ENCODE measurements at places on chromosomes 1 and 21.
A peak's percentile ranks its signal among the peaks of the same experiment; 100 is the strongest.

DNA sequence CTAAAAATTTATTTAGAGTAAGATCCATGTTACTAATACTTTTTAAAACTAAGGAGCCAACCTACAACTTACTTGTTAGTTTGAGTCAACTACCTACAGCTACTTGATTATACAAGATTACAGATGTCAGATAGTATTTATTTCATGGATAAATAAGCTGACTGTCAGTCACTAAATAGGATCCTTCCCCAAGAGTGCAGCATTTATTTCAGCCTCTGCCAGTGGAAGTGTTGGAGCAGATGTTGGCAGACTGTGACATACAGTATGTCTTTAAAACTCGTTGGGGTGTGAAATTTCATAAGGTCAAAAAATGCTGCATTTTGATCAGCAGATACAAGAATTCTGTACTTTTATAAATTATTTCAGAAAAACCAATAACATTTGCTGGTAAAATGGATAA is 156.2 kb downstream of the AKT3 start:
- no peak for DNase-seq

- DNase-seq: no peak
Observed at GRCh38 chr1:174938281-174939007, 61.3 kb upstream of the CACYBP start.

DNA sequence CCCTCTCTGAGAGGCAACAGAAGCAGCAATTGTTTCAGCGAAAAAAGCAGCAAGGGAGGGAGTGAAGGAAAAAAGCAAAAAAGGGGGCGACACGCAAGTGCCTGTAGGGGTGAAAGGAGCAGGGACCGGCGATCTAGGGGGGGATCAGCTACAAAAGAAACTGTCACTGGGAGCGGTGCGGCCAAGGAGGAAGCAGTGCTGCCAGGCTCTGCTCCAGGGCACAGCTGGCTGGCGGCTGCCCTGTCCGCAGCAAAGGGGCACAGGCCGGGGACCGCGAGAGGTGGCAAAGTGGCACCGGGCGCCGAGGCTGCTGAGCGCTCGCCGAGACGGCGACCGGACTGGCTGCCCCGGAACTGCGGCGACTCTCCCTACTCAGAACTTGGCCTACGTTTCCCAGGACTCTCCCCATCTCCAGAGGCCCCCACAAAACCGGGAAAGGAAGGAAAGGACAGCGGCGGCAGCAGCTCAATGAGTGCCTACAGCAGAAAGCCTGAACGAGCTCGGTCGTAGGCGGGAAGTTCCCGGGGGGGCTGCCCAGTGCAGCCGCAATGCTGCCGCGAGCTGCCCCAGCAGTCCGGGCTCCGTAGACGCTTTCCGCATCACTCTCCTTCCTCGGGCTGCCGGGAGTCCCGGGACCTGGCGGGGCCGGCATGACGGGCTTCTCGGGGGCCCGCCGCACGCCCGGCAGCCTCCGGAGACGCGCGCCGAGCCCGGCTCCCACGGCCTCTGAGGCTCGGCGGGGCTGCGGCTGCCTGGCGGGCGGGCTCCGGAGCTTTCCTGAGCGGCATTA is 1.0 kb upstream of the CDKN2C start:
- peak; percentile 71 for DNase-seq

DNA sequence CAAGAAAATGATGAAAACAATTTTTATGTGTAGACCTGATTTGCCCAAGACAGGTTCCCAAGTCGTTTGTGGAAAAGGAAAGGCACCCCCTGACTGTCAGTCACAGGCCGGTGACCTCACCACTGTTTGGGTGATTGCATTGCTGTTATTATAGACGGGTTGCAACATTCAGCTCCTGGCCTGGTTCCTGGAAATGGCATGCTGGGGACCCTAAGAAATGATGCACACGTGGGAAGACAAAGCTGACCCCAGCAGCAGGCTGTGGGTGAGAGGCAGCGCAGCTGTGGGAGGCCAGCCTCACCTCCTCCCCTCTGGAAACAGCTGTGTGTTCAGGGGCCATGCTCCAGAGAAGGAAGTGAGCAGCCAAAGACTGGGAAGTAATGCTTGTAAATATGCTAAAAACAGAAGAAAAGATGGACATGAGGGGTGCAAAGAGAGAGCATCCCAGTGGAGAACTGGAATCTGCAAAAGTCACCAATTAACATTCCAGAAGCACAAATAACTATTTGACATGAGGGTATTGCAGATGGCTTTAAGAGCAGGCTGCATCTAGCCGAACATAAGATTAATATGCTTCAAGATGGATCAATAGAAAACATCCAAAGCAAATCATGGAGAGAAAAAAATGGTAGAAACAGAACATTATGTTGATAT is 23.4 kb upstream of the ABCG1 start:
- DNase-seq: no peak

DNA sequence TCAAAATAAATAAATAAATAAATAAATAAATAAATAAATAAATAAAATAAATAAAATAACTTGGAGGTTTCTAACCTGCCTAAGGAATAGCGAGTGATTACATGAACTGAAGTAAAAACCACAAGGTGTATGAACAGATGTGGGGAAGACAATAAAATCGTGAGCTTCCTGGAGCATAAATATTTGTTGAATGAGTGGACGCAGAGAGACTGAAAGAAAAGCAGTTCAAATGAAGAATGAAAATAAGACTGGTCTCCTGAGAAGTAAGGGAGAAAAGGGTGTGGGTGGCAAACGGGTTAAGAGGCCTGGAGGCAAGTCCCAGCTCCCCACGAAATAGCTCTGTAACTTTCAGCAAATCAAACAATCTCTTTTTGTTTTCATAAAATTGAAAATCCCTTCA is 33.6 kb downstream of the CHML start:
- DNase-seq: no peak

Data from activated T-cell treated with anti-CD3 and anti-CD28 coated beads, Interleukin-2, amount 50 U/mL, for 24 hours (primary cell).